ENCODE measurements at places on chromosomes 11 and 22.

GRCh38 chr11:210122-210802 lies 2.8 kb downstream of the RIC8A start:
- DNase-seq = no peak
- H3K27ac ChIP-seq = no peak overlapping the region

- no peak overlapping the region for H3K4me3 ChIP-seq
- no peaks in the 10 kb centered on the region for H3K36me3 ChIP-seq
- peaks cover 9% of the 10 kb centered on the region for H3K4me1 ChIP-seq
- no peak overlapping the region for H3K27ac ChIP-seq
- no peak for DNase-seq
- no peaks in the 10 kb centered on the region for H3K27me3 ChIP-seq
Measured at GRCh38 chr11:9703280-9703679, 39.4 kb downstream of the SWAP70 start.

GRCh38 chr11:70532066-70532440 lies 133.7 kb downstream of the CTTN start:
- H3K27ac ChIP-seq = no peak overlapping the region
- no peaks in the 10 kb centered on the region for H3K4me1 ChIP-seq
- H3K27me3 ChIP-seq = no peaks in the 10 kb centered on the region

GRCh38 chr11:10990160-10990559 lies 132.3 kb upstream of the ZBED5 start:
- H3K27ac ChIP-seq = no peak overlapping the region
- no peaks in the 10 kb centered on the region for H3K4me1 ChIP-seq
- no peaks in the 10 kb centered on the region for H3K27me3 ChIP-seq
- H3K36me3 ChIP-seq = no peaks in the 10 kb centered on the region

- H3K27me3 ChIP-seq = peaks cover 13% of the 10 kb centered on the region
- H3K4me3 ChIP-seq = no peak overlapping the region
- H3K4me1 ChIP-seq = no peaks in the 10 kb centered on the region
- H3K27ac ChIP-seq = no peak overlapping the region
- DNase-seq = no peak
Measured at GRCh38 chr11:64437426-64437825, 78.5 kb downstream of the RPS6KA4 start.

GRCh38 chr22:34102633-34103032 lies 182.4 kb upstream of the LARGE1 start:
- no peak overlapping the region for H3K4me3 ChIP-seq
- no peaks in the 10 kb centered on the region for H3K4me1 ChIP-seq
- no peak overlapping the region for H3K27ac ChIP-seq
- DNase-seq = no peak

DNA sequence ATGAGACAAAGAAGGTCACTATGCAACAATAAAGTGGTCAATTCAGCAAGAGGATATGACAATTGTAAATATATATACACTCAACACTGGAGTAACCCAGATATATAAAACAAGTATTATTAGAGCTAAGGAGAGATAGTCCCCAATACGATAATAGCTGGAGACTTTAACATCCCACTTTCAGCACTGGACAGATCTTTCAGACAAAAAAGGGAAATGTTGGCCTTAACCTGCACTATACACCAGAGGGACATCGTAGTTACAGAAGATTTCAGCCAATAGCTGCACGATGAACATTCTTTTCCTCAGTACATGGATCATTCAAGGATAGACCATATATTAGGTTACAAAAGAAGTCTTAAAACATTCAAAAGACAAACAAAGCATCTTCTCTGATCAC lies 29.9 kb downstream of the PIWIL3 start:
- no peak overlapping the region for H3K27ac ChIP-seq
- DNase-seq = no peak
- no peak overlapping the region for H3K4me3 ChIP-seq
- H3K27me3 ChIP-seq = peaks cover 4% of the 10 kb centered on the region
- no peaks in the 10 kb centered on the region for H3K36me3 ChIP-seq
- no peaks in the 10 kb centered on the region for H3K4me1 ChIP-seq

DNA sequence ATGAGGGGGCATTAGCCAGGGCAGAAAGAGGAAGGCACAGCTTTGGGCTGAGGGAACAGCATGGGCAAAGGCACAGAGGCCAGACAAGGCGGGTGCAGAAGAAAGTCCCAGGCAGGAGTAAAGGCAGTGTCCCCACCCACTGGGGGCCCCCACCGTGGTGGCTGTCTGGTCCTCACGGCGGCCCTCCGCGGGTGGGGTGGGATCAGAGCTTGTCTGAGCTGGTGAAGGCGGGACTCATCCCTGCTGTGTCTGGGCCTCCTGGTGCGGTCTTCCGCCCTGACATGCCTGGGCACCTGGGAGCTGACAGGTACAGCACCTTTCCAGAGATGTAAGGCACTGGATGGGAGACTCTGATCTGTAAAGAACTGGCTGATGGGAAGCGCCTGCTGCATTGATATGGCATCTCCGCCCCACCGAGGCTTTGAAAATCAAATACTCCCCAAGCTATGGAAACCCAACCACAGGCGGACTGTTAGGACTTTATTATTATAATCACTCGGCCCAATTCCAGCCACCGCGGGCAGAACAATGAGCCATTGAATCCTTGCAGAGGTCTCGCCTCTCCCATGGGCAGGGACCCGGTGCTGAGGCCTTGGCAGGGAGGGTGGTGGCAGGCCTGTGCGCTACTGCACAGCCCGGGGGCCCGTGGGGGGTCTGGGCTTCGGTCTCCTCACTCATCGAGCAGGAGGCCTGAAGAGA lies 14.2 kb upstream of the GNB1L start:
- H3K36me3 ChIP-seq = no peaks in the 10 kb centered on the region
- DNase-seq = no peak
- H3K27me3 ChIP-seq = no peaks in the 10 kb centered on the region

DNA sequence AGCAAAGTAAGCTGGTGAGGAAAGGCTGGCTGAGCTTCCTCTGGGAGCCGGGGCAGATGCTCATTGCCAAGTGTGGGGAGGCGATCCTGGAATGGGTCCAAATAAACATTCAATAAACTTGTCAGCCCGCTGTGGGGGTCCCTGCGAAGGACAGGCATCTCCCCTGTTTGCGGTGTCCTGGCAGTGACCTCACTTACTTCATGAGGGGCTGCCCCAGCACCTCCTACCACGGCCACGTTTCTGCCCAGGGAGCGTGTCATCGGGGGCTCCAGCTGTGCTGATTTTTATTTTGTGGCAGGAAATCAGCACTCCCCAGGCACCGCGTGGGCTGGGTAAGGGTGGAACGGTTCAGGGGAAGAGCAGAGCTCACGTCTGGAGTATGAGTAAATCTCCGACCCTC lies 493.9 kb upstream of the B3GAT1 start:
- no peaks in the 10 kb centered on the region for H3K4me1 ChIP-seq
- no peak overlapping the region for H3K4me3 ChIP-seq
- no peaks in the 10 kb centered on the region for H3K36me3 ChIP-seq
- peaks cover 3% of the 10 kb centered on the region for H3K27me3 ChIP-seq
- H3K27ac ChIP-seq = no peak overlapping the region

GRCh38 chr11:120332822-120333716 lies 3.1 kb upstream of the ARHGEF12 start:
- peaks cover 22% of the 10 kb centered on the region for H3K4me1 ChIP-seq
- H3K4me3 ChIP-seq = no peak overlapping the region
- H3K27me3 ChIP-seq = peaks cover 37% of the 10 kb centered on the region
- no peaks in the 10 kb centered on the region for H3K36me3 ChIP-seq
- DNase-seq = no peak

DNA sequence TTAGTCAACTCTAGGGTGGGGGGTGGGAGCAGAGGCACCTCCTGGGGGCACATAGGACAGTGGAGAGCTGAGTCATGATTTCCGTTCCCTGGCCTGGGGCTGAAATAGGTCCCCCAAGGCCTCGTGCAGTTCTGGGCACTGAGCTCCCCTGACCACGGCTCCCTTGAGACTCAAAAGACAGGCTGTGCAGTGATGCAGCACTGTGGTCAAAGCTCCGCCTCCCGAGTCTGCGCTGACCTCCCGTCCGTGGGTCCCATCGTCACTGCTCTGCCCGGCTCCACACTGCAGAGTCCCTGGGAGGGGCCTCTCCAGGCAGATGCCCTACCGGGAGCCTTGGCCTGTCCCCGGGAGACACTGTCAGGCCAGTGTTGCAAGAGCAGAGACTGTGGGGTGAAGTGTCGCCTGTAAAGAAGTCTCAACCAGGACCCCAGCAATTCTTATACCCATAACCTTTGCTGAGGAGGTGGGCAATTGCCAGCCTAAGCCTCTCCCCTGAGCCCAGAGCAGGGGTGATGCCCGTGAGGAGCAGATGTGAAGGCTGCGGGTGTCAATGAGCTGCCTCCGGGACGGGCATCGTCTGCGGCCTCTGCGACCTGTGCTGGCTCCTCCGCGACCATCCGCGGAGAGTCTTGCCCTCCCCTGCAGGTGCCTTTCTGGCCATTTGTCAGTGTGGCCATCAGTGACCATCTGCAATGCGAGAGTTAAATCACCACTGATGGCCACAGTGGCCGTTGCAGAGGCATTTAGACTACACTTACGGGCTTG lies 877.3 kb downstream of the BRD1 start:
- no peak for DNase-seq
- H3K27ac ChIP-seq = no peak overlapping the region
- H3K27me3 ChIP-seq = peaks cover 2% of the 10 kb centered on the region
- H3K4me3 ChIP-seq = no peak overlapping the region

DNA sequence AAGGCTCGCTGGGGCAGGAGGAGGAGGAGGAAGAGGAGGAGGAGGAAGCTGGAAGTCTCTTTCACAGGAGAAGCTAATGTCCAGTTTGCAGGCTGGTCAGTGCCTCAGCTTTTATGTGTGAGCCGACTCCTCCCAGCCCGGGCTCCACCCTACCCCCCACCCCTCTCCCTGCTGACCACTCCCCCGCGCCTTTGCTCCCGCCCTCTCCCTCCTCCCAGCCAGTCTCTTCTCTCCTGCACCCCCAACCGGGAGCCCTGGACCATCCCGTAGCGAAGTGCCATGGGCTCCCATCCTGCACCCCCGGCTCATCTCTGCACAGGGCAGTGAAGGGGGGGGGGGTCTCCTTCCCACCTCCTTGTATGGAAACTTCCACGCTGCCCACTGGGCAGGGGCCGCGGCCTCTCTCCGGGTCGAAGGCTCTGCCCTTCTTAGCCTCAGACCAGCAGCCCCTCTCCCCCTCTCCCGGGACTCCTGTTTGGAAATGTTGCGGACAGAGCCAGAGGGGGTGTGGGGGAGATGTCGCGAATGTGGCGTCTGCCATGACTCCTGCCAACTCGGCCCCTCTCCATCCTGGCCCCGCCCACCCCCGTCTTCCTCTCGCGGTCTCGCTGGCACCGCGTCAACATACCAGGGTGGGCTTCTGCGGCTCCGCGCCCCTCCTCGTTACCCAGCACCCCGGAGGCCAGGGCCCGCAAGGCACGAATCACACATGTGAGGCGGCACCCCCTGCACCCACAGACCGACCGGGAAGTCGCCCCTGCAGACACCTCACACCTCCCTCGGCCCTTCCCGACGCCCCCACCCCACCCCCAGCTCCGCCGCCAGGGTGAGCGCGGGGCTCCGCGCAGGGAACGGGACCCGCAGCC lies 1.8 kb downstream of the IGF2 start:
- peaks cover 15% of the 10 kb centered on the region for H3K4me1 ChIP-seq
- peaks cover 46% of the 10 kb centered on the region for H3K27me3 ChIP-seq
- no peak overlapping the region for H3K27ac ChIP-seq
- no peaks in the 10 kb centered on the region for H3K36me3 ChIP-seq

- H3K36me3 ChIP-seq = no peaks in the 10 kb centered on the region
- no peak for DNase-seq
- no peak overlapping the region for H3K27ac ChIP-seq
- H3K4me1 ChIP-seq = no peaks in the 10 kb centered on the region
- peaks cover 4% of the 10 kb centered on the region for H3K27me3 ChIP-seq
Measured at GRCh38 chr11:16933756-16934603, 80.2 kb downstream of the PLEKHA7 start.

- peaks cover 17% of the 10 kb centered on the region for H3K27me3 ChIP-seq
- peaks cover 16% of the 10 kb centered on the region for H3K4me1 ChIP-seq
- DNase-seq = peak; percentile 39
- no peaks in the 10 kb centered on the region for H3K36me3 ChIP-seq
- H3K27ac ChIP-seq = no peak overlapping the region
Measured at GRCh38 chr11:129280027-129280811, 88.1 kb upstream of the ARHGAP32 start.

DNA sequence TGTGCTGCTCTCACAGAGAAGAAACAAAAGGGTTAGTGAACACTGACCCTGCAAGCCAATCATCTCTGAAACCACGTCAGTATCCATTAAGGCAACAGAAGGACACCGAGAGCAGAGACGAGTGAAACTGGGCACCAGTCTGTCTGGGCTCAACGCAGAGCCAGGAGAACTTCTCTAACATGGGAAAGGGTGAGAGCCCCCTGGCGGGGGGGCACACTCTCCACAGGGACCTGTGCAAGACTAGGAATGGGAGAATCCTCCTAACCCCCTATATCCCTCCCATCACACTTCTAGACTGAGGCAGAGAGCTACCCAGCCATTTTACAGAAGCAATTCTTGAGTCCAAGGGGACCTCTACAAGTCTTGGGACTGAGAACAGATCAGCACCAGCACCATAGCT lies 285.8 kb downstream of the SOX6 start:
- no peaks in the 10 kb centered on the region for H3K27me3 ChIP-seq
- no peak overlapping the region for H3K4me3 ChIP-seq
- H3K4me1 ChIP-seq = no peaks in the 10 kb centered on the region
- DNase-seq = no peak
- H3K27ac ChIP-seq = no peak overlapping the region
- no peaks in the 10 kb centered on the region for H3K36me3 ChIP-seq

DNA sequence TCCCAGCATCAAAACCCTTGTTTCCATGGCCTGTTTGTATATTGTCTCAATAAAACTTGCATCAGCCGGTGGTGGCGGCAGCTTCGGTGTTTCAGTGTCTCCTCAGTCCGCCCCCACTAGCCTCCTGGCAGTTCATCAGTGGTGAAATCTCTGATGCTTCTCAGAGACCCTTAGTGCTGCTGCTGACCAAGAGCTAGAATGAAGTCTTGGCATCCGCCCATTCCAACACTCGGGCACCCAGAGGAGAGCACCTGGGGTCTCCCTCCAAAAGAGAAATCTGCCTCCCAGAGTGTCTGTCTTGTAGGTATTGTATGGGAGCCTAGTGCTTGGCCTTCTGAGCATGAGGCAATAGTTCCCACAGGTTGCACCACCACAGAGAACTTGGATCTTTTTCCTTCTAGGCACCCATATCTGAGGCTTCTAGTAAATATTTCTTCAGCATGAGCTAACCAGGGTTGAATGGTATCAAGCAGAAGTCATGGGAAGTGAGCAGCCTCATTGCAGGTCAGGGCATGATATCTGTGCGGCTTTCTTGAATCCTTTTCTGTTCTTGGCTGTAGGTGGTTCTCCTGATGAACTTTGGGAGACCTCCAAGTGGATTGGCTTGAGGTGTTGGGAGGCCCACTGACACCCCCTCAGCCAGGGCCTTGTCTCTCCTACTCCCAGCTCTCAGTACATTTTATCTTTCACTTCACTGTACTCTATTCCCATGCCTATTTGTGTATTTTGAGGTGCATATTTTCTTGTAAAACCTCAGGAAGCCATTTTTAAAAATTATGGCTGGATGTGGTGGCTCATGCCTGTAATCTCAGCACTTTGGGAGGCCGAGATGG lies 13.2 kb upstream of the AIFM3 start:
- H3K4me1 ChIP-seq = peaks cover 32% of the 10 kb centered on the region
- no peak overlapping the region for H3K27ac ChIP-seq
- peaks cover 45% of the 10 kb centered on the region for H3K36me3 ChIP-seq
- H3K27me3 ChIP-seq = peaks cover 21% of the 10 kb centered on the region
- no peak for DNase-seq

GRCh38 chr11:15229069-15229468 lies 114.3 kb downstream of the INSC start:
- H3K27ac ChIP-seq = no peak overlapping the region
- no peaks in the 10 kb centered on the region for H3K27me3 ChIP-seq
- no peaks in the 10 kb centered on the region for H3K4me1 ChIP-seq
- H3K36me3 ChIP-seq = no peaks in the 10 kb centered on the region

Measured in CD4-positive, alpha-beta T cell (primary cell).